Activated CD8-positive, alpha-beta memory T cell treated with anti-CD3 and anti-CD28 coated beads, Interleukin-2, amount 50 U/mL, for 4 hours (primary cell): ENCODE measurements at places on chromosomes 3 and 15.

DNA sequence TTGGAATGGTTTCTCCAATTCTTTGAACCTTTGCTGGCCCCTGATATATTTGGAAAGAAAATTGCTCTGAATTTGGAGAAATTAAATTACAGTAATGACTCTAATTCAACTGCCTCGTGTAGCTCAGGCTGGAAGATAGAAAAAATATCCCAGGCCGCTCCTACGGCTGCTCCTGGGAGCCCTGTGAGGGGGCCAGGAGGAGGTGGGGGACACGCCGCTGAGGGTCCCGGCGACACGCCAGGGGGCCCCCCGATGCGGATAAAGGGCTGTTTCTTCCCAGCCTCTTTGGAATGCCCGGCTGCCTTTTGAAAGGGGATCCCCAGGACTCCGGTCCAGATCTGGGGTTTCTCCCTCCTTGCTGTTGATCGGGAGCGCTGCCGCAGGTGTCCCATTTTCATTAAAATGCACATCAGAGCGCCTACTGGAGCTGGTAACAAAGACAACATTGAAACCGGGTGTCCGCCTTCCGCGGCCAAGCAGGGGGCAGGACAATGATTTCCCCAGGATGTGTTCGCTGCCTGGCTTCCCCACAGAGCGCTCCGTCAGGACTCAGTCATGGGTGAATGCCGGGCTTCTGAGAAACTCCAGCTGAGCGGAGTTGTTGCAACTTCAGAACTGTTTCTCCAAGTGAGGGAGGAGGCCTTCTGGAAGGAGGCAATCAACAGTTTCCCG lies 200.1 kb upstream of the KBTBD8 start:
- no peak for DNase-seq

DNA sequence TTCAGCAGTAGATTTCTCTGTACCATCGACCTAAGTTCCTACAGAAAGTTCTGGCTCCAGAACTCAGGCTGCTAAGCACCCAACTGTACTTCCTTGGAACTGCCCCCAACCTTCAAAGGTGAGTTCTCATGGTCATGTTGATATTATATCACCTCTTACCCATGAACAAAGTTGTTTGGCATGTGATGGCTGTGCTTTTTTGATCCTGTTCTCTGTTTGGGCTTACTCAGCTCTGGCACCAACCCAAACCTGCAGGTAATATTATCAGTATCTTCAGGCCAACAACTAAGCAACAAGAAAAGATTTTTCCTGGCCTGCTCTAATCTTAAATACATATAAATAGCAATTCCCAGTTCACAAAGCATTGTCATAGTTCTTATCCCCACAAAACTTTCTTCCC lies 318.7 kb upstream of the LMCD1 start:
- DNase-seq: no peak

DNA sequence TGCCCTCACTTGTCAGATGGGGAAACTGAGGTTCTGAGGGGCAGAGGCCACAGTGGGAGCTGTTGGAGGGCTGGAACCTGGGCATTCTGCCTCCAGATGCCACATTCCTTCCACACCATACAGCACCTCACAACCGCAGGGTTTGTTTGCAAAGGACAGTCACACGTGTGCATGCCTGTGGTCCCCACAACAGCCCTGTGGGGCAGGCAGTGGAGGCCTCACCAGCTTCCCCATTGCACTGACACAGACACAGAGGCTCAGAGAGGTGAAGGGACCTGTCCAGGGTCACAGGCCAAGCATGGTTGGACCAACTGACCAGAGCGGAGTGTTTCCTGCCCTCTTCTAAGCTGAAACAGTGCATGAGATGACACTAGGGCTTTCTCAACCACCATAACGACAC lies 75.2 kb upstream of the SEC13 start:
- no peak for DNase-seq

DNA sequence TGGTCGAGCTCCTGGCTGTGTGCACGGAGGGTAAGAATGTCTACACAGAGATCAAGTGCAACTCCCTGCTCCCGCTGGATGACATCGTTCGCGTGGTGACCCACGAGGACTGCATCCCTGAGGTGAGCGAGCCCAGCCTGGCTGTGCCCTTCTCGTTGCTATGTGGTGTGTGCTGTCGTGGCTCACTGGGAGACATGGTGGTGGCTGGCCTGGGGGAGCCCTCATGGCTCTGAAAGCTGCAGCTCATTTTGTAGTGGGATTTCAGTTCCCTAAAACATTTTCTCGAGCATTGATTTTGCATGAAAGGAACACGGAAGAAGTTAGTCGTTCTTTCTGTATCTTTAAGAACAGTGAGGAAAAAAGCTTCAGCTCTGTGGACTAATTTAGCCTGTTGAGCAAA lies 200.5 kb downstream of the ITPR1 start:
- DNase-seq: no peak

GRCh38 chr15:85492406-85492805 lies 112.0 kb downstream of the AKAP13 start:
- no peak for DNase-seq

- no peak for DNase-seq
Measured at GRCh38 chr3:146843476-146843875, 238.3 kb upstream of the PLSCR5 start.

DNA sequence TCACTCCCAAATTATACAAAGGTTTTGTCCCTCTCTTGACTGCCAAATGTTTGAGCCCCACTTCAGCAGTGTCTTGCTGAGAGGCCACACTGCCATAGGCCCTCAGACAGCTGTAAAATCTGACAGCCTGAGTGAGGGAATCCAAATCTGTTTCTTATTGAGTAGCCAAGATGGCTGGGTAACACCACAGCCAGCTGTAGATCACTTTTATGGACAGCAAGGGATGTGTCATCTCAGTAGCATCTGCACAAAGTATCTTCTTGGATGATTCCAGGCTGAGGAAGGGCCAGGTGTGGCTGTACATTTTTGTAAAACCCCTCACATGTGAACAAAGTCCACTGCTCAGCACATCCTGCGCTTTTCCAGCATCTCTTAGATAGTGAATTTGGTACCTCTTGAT lies 237.0 kb upstream of the LRTM1 start:
- no peak for DNase-seq

GRCh38 chr3:101984356-101984755 lies 135.0 kb downstream of the NFKBIZ start:
- no peak for DNase-seq

DNA sequence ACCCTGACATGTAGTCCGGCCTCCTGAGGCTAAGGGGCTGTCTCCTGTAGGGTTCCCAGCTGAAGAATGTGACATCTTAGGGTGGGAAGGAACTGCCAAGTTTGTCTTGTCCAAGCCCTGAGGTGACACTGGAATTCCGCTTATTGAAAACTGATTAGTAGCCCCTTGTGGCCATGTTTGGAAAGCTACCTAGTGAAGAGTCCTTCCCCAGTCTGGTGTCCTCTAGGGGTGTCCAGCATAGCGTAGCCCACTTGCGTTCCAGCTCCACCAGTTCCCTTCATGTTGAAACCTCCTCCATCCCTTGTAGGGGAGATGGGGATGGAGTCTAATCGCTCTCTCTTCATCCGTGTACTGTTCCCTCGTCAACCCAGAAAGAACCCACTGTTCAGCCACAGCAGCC lies 79.5 kb downstream of the CHDH start:
- DNase-seq: no peak

GRCh38 chr3:144039661-144040060 lies 68.0 kb downstream of the DIPK2A start:
- no peak for DNase-seq

DNA sequence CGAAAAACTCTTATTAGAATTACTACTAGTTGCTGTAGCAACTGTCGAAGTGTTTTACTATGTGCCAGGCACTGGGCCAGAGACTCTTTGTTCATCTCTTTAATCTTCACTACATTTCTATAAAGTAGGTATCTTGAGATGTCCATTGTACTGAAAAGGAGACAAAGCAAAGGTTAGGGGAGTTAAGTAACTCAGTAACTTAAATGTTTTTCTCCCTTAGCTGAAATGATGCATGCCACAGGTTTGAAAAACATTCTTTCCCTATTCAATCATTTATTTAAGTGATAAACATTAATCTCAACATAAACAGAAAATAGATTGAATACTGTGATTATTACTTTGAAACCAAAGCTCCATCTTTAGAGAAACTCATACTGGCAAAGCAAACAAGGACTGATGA lies 776.2 kb downstream of the FHIT start:
- DNase-seq: no peak

DNA sequence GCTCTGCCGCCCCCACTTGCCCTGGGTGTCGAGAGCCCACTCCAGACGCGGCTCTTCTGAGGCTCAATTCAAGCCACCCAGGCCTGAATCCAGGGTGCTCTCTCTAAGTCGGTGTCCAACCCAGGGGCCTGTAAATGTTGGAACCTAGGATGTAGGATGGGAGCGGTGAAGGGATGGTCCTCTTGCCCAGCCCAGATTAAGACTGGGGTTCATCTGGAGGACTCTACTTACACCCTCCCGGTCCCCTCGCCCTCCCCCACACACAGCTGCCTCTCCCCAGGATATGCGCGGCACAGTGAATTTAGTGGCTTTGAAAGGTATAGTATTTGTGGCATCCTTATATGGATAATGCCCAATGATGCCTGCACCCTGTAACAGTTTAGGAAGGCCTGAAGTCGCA lies 822 bp upstream of the FBN1 start:
- DNase-seq: no peak
